Mesenteric fat pad (tissue), 1 donor: ENCODE measurements at places on chromosomes 11 and 22. TPM values are rescaled to one million over a fixed set of nuclear protein-coding genes. Genes with fewer than 3 reads are reported as not detected.
A peak's percentile ranks its signal among the peaks of the same experiment; 100 is the strongest.

GRCh38 chr11:612201-612960 is 3.4 kb downstream of the IRF7 start:
- no peak for DNase-seq

GRCh38 chr11:47354913-47355282 is 2.4 kb upstream of the MYBPC3 start:
- DNase-seq, result no peak

- DNase-seq, result no peak
Observed at GRCh38 chr22:20191000-20191515, 40.2 kb upstream of the CCDC188 start.

GPHA2 gene
- total RNA-seq, result not detected

DNA sequence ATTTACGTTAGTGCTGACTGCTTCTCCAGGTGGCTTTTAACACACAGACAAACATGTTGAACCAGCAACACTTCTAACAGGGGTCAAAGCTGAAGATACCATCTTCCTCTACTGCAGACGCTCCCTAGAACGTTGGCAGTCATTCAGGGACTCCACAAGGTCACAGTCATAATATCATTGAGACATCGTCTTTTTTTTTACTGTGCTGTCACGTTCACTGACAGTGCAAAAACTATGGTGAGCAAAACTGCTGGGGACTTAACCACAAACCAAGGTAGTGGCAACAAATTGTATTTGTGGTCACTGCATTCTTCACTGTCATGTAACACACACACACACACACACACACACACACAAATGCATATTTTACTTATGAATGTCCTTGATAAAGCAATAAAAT is 244.9 kb downstream of the CASP12 start:
- DNase-seq, result no peak

GRCh38 chr22:40519284-40519947 is 117.1 kb downstream of the MRTFA start:
- DNase-seq, result no peak

- DNase-seq, result peak; percentile 71
Observed at GRCh38 chr11:77081976-77082836, 15.4 kb downstream of the CAPN5 start.

DNA sequence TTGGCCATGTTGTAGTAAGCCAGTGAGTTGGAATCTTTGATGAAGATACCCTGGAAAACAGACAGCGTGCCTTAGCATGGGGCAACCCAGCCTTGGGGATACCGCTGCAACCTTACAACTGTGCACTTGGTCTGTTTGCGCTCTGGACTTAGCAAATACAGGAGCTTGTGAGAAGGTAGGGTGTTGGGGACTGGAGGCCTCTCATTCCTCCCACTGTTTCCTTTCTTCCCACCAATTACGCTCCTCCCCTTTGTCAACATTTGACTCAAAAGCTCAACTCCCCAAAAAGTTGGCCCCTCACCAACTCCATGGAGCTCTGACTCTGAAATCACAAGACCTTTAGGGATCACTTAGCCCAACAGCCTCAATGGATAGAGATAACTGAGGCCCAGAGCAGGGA is 7.9 kb upstream of the TBC1D10A start:
- no peak for DNase-seq

DNA sequence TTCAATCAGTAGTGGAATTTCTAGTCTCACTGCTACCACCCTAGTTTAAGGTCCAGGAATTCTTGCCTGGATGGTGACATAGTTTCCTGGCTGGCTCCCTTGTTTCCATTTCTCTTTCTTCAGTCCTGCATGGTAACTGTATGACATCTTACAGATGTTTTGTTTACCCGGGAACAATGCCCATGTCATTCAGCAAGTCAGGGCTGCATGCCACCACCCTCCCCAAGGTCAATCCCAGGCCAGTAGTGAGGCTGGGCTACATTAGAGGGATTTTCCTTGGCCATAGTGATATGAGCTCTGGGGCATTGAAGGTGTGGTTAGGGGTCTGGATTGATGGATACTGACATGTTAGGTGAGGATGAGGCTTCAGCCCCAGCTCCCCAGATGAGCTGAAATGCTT is 114.9 kb upstream of the E2F8 start:
- no peak for DNase-seq

IFITM10 gene
- total RNA-seq, result 1.5 TPM

PGGHG gene
- 25.2 TPM for total RNA-seq

SLC22A9 gene
- not detected for total RNA-seq

- no peak for DNase-seq
Observed at GRCh38 chr11:107545101-107545514, 20.4 kb downstream of the ALKBH8 start.

GRCh38 chr11:117837070-117837776 is 12.7 kb upstream of the FXYD2 start:
- peak; percentile 75 for DNase-seq

- peak; percentile 76 for DNase-seq
Observed at GRCh38 chr11:130220311-130221035, 60.9 kb downstream of the ST14 start.

ZP1 gene
- total RNA-seq, result 1.4 TPM

CTSC gene
- total RNA-seq, result 265 TPM

- DNase-seq, result no peak
Observed at GRCh38 chr11:117470576-117470975, 142.9 kb downstream of the CEP164 start.

DNA sequence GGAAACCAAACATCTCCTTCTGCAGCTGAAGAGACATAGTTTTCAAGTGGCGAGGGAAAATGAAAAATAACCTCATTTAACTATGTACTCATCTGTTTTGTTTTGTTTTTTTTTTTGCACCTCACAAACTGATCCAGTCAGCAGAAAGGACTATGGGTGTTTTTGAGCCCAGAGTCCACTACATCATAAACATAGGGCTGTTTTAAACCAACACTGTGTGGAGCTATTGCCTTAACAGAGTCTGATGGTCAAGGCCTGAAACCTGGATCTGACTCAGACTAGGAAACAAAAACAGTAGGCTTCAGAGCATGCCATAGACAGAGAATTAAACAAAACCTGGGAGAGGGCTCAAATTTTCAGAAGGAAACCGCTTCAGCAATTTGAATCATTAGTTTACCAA is 99.3 kb upstream of the FSHB start:
- DNase-seq, result no peak

GRCh38 chr11:11211186-11211585 is 141.9 kb downstream of the CSNK2A3 start:
- DNase-seq, result no peak

GRCh38 chr11:85627332-85627997 is at the start of gene DLG2:
DLG2 (minus strand) TSS chr11:85627344.
- DNase-seq, result no peak

MRGPRD gene
- not detected for total RNA-seq

DNA sequence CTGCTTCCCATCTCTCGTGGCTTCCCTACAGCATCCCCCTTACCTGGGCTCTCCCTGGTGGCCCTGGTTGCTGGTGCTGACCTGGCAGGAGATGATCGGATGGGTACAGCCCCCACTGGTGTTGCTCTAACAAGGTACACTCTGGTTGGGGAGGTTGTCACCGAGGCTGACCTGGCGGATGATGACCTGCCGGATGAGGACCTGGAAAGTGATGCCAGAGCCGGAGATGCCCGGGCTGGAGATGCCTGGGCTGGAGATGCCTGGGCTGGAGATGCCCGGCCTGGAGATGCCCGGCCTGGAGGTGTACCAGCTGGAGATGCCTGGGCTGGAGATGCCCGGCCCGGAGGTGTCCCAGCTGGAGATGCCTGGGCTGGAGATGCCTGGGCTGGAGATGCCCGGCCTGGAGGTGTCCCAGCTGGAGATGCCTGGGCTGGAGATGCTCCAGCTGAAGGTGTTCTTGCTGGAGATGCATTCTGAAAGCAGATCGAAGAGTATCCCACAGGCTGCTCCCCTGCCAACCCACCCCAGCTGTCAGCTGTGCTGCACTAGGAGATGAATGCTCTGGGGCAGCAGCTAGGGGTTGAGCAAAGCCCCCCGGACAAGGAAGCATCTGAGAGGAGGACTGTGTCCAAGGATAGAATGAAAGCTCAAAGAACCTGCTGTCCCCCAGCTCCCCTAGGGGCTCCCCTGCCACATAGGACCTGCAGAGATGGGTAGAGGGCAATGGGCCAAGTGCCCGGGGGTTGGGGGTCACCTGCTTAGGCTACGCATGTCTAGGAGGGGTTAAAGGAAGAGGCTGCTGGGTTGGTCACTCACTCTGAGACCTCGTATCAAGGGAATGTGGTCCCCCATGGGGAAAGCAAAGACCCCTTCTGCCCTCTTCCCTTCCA is 10.6 kb downstream of the TMPRSS13 start:
- DNase-seq, result peak; percentile 78

SMTN gene
- total RNA-seq, result 78.5 TPM

GRCh38 chr11:10625281-10625981 is 57.0 kb upstream of the LYVE1 start:
- DNase-seq, result no peak

- DNase-seq, result no peak
Observed at GRCh38 chr11:68564261-68564660, 103.7 kb downstream of the PPP6R3 start.

DNA sequence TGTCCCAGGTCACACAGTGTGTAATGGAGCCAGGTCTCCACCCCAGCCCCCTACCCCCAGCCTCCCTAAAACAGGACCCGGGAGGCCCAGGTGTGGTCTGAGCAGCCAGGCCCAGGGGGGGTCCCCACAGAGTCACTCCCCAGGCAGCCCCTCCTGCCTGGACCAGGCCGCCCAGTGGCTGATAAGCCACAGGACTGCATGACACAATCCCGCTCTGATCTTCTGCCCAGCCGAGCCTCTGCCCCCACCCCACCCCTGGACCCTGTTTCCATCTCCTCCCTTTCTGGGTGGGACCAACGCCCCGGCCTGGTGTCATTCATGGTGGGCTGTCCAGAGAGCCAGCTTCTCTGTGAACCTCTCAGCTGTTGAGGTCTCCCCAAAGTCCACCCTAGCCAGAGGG is 7.8 kb upstream of the LIF start:
- no peak for DNase-seq

OSBPL5 gene
- 41.4 TPM for total RNA-seq

DNA sequence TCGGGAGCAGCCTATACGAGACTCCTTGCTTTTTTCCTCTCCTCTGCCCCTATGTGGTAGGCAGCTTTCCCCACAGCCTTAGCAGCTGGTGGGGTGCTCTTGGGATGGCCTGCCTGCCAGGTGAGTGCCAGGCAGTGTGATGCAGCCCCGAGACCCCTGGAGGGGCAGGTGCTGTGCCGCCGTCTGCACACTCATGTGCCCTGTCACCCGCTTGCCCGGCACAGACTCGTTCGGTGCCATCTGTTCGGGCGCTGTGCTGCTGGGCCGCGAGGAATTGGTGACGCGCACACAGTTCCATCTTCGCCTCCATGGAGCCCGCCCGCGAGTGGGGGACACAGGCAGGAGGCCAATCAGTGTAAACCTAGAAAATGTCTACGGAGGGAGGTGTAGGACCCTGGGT is 15.1 kb downstream of the TRMU start:
- no peak for DNase-seq

- DNase-seq, result no peak
Observed at GRCh38 chr11:65329944-65330403, 3.7 kb upstream of the DPF2 start.

- DNase-seq, result no peak
Observed at GRCh38 chr11:38582756-38583155, 1984.7 kb upstream of the RAG2 start.

- DNase-seq, result no peak
Observed at GRCh38 chr11:6238902-6239301, at the start of gene CNGA4. CNGA4 (plus strand) TSS chr11:6239089; CDS start chr11:6239207, 118 bp downstream.

DNA sequence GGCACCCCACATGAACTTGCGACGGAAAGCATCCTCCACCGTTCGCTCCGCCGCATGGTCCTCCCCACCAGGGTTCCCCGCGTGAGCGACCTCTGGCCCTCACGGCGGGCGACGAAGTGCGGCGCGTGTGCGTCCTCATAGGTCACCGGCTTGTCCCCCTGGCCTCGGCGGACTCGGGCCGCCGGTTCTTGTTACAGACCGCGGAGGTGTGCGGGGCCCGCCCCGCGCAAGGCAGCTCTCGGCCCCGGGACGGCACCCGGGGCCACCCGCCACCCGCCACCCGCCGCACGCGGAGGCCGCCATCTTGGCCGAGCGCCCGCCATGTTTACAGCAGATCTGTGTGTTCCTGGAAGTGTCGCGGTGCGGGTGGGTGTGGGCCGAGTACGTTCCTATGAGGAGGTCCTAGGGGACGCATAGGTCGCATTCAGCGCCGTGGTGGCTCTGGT is 3.5 kb upstream of the IFITM2 start:
- DNase-seq, result no peak

GRCh38 chr11:107590460-107591377 is at the start of gene ELMOD1:
ELMOD1 (plus strand) TSS chr11:107591147; CDS start chr11:107618190, 27,043 bp downstream.
- no peak for DNase-seq

CCDC81 gene
- 0.64 TPM for total RNA-seq

GRCh38 chr11:65403607-65404121 is 17.2 kb downstream of the FRMD8 start:
- no peak for DNase-seq

- peak; percentile 94 for DNase-seq
Observed at GRCh38 chr11:86671531-86672006, 847 bp downstream of the ME3 start.

FZD4 gene
- 295 TPM for total RNA-seq

RIMBP3B gene
- 0.06 TPM for total RNA-seq

TBRG1 gene
- 32.7 TPM for total RNA-seq

- no peak for DNase-seq
Observed at GRCh38 chr11:11345099-11345498, 8.0 kb downstream of the CSNK2A3 start.

DNA sequence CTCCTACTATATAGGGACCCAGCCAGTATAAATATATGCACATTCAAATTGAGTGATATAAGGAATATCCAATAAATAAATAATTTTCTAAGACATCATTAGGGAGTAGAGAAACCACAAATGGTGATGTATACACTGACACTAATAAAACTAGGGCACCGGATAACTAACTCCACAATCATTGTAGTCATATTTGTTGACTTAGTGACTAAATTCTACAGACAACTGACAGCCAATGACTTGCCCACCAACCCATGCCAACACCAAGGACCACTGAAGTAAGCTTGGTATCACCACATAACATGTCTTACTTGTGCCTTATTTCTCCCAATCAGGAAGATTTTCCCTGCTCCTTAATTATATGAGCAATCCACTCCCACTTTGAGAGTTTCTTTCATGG is 139.6 kb upstream of the TRPC6 start:
- DNase-seq, result no peak

DNA sequence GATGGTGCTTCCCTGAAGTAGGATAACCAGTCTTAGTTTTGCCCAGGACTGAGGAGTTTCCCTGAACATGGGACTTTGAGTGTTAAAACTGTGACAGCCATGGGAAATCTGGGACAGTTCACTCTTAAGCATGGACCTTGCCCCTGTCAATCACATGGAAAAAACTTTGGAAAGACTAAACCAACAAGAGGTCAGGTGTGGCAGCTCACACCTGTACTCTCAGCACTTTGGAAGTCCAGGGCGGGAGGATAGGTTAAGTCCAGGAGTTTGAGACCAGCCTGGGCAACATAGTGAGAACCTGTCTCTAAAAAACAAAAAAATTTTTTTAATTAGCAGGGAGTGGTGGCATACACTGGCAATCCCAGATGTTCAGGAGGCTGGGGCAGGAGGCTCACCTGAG is 3.3 kb upstream of the AMBRA1 start:
- DNase-seq, result no peak

DNA sequence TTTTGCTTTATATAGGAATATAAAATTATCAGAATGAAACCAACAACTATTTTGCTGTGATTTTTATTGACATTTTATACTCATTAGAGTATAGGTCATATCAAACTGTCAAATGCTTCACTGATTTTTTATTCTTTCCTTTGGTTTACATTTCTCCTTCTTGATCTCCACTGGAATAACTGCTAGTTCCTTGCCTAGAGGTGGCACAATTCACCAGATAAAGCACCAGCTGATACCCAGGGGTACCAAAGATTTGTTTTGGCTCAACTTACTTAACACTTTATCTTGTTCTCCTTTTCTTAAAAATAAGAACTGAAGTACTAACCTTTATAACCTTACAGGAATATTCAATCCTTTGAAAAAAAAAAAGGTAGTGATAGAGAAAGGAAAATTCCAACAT is 725.1 kb upstream of the CHORDC1 start:
- DNase-seq, result no peak
